ENCODE measurements at places on chromosomes 1 and 21.
A peak's percentile ranks its signal among the peaks of the same experiment; 100 is the strongest.

GRCh38 chr1:60265560-60266535, 192.3 kb upstream of the C1orf87 start:
- no peak for DNase-seq

DNA sequence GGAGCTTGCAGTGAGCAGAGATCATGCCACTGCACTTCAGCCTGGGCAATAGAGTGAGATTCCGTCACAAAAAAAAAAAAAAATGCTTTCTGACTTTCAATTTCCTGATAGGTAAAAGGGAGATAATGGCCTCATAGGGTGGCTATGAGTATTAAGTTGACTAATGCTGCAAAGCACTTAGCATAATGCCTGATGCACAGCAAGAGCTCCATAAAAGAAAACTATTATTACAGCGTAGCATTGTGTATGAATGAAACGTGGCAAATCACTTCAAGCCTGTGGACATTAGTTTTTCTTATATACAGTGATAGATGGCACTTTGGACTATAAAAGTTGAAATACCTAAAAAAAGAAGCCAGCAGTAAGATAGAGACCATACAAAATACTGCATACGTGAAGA, 16.8 kb downstream of the FNDC7 start:
- DNase-seq = no peak

DNA sequence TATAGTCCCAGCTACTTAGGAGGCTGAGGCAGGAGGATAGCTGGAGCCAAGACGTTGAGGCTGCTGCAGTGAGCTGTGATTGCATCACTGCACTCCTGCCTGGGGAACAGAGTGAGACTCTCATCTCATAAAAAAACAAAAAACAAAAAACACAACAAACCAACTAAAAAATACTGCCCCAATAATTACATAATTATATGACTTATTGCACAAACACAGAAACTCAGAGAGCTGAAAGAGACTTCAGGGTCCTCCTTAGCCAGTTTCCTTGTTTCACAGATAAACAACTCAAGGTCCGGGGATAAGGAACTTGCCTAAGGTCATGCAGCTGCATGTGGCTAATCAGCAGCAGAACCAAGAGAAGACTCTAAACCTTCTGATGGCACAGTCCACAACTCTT, 11.9 kb downstream of the EXTL2 start:
- DNase-seq = peak; percentile 63

DNA sequence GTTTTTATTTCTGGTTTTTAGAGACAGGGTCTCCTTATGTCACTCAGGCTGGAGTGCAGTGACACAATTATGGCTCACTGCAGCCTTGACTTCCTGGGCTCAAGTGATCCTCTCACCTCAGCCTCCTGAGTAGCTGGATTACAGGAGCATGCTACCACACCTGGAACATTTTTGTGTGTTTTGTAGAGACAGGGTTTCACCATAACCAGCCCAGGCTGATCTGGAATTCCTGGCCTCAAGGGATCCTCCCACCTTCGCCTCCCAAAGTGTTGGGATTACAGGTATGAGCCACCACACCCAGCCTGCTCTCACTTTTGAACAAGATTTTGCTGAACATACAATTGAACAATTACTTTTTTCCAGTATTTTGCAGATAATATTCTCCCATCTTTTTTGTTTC, 24.0 kb upstream of the HYI start:
- DNase-seq = no peak

GRCh38 chr1:205760606-205761005, 10.6 kb upstream of the NUCKS1 start:
- no peak for DNase-seq

GRCh38 chr1:201053155-201053860, 29.8 kb upstream of the KIF21B start:
- DNase-seq = no peak

- DNase-seq = peak; percentile 10
Measured at GRCh38 chr1:13487143-13487868, 26.5 kb downstream of the LRRC38 start.

DNA sequence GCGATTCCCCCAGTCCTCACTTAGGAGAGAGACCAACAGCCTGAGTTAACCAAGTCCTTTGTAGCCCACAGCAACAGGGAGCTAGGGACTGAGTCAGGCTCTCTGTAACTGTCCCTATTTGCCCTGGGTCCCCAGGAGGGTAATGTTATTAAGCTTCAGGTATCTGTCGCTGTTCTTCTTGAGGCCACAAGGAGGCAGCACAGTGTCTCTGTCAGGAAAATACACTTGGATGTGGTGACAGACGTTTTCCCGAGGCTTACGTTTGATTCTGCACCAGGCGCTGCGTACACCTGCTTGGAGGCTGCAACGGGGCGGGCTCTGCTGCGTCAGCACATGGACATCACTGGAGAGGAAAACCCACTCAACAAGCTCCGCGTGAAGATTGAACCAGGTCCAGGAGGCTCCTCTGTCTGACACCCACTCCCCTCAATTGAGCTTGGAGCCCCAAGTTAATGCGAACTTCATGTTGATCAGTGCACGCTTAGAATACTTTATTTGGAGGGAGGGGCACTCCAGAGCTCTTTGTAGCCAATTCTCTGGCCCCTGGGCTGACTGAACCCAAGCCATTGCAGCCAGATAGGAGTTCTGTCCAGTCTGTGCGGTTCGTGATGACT, 10.7 kb upstream of the ELF3 start:
- peak; percentile 83 for DNase-seq

DNA sequence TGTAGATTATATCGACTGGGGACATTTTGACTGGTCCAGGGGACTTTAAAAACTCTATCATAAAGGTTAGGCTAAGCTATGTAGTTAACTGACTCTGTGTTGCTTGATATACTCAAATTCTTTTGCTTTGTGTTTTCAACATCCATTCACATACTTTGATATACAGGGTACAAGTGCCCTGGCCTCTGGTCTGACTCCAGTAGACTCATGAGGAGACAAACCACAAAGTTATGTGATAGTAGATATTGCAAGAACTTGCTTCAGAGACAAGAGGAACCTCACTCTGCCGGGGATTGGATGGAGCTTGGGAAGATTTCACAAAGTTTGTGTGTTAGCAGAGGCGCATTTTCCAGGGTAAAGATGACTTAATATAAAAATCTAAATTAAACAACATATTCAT, 1.3 kb downstream of the GORAB start:
- DNase-seq = peak; percentile 51

GRCh38 chr1:168482106-168482505, 61.7 kb downstream of the XCL2 start:
- no peak for DNase-seq

GRCh38 chr21:34022627-34023335, 50.6 kb upstream of the MRPS6 start:
- DNase-seq = peak; percentile 39

All from hematopoietic multipotent progenitor cell treated with erythropoietin and hydrocortisone succinate and interleukin-3 and kit ligand, for 6 days (in vitro differentiated cells).